ENCODE measurements at places on chromosomes 6 and 20.

- ATAC-seq: peak; percentile 54
Observed at GRCh38 chr6:138161338-138162110, at the start of gene ARFGEF3. ARFGEF3 (plus strand) TSS chr6:138161939; CDS start chr6:138162087, 148 bp downstream.

DNA sequence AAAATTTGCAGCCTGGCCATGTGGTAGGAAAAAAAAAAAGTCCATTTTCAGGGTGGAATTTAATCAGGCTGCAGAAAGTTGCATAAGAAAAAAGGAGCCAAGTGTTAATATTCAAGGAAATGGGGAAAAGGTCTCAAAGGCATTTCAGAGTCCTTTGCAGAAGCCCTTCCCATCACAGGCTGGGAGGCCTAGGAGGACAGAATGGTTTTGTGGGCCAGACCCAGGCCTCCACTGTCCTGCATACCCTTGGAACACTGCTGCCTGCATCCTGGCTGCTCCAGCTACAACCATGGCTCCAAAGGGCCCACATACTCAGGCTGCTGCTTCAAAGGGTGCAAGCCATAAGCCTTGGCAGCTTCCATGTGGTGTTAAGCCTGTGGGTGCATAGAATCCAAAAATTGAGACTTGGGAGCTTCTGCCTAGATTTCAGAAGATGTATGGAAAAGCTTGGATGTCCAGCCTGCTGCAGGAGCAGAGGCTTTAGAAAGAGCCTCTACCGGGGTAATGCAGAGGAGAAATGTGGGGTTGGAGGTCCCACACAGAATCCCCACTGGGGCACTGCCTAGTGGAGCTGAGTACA is 239.0 kb upstream of the STXBP5 start:
- ATAC-seq: no peak

- ATAC-seq: no peak
Observed at GRCh38 chr6:2126351-2126750, 119.1 kb downstream of the GMDS start.

DNA sequence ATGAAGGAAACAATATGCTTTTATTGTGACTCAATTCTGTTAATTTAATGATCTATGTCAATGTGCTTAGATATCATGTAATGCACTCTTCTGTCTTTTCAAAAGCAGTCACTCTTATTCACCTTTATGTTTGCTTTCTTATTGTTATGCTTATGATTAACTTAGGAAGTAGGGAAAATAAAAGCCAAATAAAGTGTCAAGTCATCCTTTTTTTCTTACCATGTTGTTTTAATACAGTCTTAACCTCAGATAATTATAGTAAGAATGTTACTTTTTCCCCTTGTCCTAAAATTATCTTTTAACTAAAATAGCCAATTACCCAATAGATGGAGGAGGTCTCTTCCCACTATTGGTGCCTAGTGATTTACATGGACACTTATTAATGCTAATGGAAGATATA is 72.6 kb downstream of the TFAP2B start:
- ATAC-seq: no peak

DNA sequence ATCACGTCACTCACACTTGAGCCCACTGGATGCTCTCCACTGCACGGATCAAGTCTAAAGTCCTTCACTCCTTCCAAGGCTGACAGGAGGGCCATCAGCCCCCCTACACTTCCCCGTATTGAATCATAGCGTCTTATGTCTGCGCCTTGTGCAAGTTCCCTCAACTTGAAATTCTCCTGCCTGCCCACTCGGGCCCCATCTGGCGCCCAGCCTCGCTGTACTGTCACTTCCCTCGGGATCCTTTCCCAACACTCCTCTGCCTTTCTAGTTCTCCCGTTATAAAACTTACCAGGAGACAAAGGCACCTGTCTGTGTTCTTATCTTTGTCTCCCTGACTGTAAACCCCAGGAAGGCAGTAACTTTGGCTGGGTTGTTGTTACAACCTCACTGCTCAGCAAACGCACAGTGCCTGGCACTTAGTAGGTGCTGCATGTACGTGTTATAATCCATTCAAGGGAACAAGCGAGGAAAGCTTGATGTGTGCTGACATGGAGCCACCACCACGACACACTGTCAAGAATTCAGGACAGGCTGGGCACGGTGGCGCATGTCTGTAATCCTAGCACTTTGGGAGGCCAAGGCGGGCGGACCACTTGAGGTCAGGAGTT is 33.8 kb upstream of the ZFAND3 start:
- ATAC-seq: no peak

GRCh38 chr20:39234520-39235095 is 272.5 kb downstream of the DHX35 start:
- no peak for ATAC-seq

- ATAC-seq: no peak
Observed at GRCh38 chr6:111844921-111845320, 28.3 kb downstream of the FYN start.

DNA sequence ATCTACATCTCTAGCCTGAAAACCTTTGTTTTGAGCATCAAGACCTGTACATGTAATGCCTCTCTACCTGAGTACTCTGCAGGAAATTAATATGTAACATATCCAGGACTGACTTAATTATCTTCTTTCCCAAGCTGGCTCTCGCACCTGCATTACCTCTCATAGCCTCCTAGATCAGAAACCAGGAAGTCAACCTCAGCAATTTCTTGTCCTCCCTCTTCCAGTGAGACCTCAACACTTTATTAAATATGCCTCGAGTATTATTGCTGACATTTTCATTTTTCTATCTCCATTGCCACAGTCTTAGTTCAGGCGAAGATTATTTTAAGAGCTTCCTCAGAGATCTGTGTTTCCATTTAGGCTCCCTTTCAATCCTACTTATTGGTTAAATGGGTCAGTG is 69.0 kb downstream of the MACROD2 start:
- no peak for ATAC-seq

DNA sequence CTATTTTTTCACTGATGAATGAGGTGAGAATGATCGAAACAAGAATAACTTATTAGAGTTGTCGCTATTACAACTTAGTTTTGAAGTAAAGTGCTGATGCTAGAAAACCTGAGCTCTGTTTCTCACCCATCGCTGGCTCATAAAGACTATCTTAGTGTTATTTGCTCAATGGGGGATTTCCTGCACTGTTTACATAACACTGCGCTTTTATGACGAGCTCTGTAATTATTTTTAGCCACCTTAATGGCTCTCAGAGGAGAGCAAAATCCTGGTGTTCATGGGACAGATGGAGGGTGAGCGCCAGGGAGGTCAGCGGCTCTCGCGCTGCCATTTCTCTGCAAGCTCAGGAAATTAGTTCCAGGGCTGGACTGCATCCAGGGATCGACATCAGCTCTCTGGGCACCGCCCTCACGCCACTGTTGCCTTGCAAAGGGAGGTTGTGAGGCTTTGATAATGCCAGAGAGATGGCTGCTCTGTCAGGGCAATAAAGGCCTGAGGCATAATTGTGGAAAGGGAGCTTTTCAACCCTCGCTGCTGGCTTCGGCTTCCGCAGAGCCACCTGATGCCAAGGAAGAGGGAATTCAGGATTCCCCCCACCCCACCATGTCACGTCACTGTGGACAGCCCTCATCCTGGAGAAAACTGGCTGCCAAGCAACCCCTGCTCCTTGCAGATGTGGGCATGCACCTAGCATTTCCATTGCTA is 72.0 kb downstream of the DACT2 start:
- no peak for ATAC-seq

GRCh38 chr20:58986968-58987517 is 6.0 kb downstream of the NELFCD start:
- ATAC-seq: no peak

DNA sequence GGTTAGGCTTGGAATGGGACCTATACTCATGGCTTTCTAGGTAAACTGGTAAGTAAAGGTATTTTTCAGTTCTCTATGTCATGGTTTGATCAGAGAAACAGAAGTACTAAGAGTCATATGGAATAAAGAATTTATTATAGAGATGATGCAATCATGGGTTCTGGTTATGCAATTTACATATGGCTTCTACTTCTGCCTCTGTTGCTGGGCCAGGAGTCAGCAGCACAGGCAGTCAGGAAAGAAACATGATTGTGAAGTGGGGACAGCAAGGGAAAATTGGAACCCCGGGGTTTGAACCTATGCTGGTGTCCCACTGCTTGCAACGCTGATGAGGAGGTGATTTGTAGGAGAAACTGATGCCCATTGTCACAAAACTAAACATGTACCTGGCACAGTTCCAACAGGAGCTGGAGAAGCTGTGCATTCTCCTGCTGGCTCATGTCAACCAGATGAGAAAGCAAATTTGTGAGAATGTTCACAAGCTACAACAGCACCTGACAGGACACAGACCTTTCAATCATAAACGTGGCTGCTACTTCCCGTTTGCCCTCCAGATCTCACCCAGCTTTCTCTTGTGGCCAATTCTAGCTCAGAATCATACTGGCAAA is 887.1 kb downstream of the TFAP2A start:
- no peak for ATAC-seq

GRCh38 chr6:78345882-78346281 is 521.5 kb upstream of the IRAK1BP1 start:
- ATAC-seq: no peak

DNA sequence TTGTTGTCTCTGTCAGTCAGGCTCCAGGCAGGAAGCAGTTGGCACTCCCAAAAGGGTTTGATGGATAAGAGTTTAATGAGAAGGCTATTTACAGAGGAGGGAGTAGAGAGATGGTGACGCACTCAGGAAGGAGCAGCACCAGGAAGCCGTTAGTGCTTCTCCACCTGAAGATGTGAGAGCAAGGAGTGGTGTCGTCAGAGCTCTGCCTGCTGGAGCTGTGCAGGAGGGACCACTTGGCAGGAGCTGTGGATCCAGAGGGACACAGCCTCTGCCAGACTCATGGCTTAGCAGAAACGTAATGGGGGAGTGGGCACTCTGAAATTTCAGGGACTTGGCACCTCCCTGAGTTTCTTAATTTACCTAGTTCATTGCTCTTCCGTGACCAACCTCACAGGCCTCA is 16.8 kb downstream of the DAAM2 start:
- ATAC-seq: no peak

DNA sequence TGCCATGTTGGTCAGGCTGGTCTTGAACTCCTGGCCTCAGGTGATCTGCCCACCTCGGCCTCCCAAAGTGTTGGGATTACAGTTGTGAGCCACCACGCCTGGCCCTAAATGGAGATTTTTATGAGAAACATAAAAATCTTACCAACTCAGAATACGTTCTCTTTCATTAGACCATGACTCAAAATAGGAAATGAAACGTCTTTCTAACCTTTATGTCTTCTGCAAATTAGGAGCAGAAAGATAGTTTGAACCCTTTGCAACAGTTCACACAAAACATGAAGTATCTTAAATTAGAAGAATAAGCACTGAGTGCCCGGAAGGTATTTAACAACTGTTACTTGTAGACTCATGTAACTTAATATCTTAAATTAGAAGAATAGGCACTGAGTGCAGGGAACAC is 48.3 kb downstream of the AHI1 start:
- no peak for ATAC-seq

DNA sequence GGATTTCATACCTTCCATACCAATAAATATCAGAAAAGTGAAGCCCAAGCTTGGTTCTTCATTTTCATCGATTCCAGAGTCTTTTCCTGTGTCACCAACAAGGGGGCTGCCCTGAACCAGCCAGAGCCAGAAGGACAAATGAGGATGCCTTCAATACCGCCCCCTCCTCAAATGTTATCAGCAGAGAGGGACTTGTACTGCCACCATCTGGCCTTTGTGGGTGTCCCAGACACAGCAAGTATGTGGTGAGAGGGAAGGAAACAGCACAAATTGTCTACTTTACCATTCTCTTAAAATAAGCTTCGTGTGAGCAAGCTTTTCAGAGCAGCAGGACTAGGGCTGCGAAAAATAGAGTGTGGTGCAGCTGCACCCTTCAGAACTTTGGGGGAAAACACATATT is 165.3 kb downstream of the SOBP start:
- ATAC-seq: no peak

GRCh38 chr6:130034378-130035146 is 16.2 kb downstream of the L3MBTL3 start:
- ATAC-seq: peak; percentile 87

- no peak for ATAC-seq
Observed at GRCh38 chr20:34468951-34469350, 47.3 kb upstream of the DYNLRB1 start.
